Caudate nucleus (tissue), 63 donors: ENCODE measurements at places on chromosomes 6 and 20.

DNA sequence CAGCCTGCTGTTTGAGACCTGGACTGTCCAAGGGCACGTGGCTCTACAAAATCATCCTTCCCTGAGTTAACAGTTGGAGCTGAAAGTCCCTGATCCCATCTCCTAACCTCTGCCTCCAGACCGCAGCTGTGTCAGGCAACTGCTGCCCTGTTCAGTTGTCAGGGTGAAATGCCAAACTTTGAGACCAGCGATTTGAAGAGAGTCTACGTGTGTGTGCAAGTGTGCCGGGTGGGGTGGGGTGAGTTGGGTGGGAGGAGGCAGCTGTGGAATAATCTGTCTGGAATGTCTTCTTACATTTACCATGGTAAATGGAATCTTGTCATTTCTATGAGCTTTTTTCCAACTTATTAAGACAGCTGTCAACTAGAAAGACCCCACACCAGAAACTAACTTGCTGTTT, 81.0 kb upstream of the FAM8A1 start:
- DNase-seq = no peak

- DNase-seq = no peak
Measured at GRCh38 chr6:44740566-44741120, 353.1 kb downstream of the CDC5L start.

- no peak for DNase-seq
Measured at GRCh38 chr20:63495741-63496595, 2.9 kb downstream of the EEF1A2 start.

DNA sequence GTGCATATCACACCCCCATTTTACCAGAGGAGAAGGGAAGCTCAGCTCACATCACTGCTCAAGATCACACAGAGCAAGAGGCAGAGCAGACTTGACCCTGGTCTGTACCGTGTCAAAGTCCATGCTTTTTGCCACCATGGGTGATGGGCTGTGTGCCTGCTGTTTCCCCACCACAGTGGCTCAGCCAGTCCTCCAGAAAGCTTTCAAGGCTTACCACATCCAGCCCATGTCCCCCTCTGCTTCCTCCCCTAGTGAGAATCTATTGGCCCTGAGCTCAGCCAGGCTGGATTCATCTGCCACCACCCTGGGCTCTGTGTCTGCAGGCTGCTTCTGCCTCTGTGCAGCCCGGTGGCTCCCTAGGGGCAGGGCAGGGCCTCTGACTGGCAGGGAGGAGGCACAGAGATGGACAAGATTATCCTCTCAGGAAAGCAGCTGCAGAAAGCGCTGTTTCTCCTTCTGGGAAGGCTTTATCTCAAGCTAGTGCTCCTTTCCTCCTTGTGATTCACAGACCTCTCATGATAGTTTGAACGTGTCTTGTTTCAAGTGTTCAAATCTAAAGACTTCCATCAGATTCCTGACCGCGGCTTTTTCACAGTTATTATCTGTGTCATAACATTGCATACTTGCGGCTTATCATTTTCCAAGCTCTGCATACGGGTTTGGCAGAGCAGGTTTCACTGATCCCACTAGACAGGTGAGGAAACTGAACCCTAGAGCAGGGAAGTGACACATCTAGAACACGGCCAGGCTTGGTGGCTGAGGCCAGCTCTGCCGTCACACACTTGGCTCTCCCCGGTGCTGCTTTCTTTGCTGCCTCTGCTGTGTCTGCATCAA, 37.4 kb downstream of the VEGFA start:
- DNase-seq = no peak

GRCh38 chr6:124683507-124683906, 278.7 kb upstream of the RNF217 start:
- no peak for DNase-seq
